T-cell (primary cell): ENCODE measurements at places on chromosomes 11 and 22.

DNA sequence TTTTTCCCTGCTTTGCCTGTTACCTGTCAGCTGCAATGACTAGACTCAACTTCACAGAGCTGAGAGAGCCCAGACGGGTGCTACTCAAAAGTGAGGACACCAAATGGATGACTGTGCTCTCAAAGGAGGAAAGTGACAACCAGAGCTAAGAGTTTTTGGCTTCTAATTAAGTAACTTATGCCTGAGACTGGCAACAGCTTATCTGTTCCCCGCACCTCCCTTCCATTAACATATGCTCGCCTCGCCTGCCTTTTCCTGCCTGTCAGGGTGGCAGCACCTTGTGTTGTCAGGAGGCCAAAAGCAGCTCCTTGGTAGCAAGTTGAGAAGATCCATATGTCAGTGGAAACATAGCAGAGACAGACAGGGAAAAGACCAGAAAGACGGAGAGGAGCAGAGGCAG lies 573.9 kb upstream of the KIRREL3 start:
- DNase-seq: no peak

DNA sequence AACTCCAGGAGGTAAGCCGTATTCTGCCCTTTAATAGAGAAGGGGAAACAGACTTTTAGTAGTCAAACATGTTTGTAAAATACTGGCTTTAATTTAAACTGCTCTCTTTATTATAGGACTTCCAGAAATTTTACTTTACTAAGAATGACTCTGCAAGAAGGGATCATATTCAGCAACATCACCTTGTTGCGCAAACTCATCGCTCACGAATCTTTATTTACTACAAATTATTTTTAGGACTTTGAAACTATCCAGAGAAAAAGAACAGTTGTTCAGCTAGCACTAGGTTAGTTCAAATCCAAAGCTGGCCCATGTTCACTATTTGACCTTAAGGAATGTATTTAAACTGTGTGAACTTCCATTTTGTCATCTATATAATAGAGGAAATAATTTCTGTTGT lies 498.3 kb upstream of the TENM4 start:
- no peak for DNase-seq

- no peak for DNase-seq
These were observed 515.7 kb downstream of the BUD13 start for GRCh38 chr11:116257092-116257491.

GRCh38 chr11:92489826-92490399 lies 265.3 kb downstream of the FAT3 start:
- DNase-seq: no peak

- no peak for DNase-seq
These were observed 5.1 kb upstream of the PPFIA1 start for GRCh38 chr11:70265341-70265740.

DNA sequence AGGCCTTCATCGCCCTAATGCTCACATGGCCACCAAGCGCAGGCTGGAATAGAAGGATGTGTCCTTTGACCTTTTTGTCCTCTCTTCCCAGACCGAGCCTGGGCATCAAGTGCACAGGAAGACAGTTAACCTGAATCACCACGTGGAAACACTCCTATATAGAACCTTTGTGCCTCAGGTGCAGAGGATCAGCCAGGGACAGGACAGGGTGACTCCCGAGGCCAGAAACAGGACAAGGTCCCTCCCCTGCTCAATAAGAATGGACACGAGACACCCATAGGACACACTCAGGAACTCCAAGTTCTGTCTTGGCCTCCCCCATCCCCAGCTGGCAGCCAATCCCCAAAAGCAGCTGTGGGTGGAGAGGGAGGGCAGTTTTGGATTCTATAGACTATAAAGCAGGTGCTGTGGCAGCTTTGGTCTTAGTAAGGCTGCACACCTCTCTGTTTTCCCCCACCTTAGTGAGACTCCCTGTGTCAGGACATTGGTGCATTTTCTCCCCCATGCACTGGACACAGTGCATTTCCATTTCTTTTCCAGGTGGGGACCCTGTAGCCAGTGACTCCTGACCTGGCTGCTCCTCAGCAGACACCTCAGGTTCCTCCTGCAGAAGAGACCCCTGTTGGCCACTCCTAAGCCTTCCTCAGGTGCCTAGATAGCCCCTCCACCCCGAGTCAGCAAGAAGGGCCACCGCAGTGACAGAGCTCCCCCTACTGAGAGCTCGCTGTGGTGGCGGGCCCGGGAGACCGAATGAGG lies 43.6 kb upstream of the POU2AF1 start:
- peak; percentile 24 for DNase-seq

DNA sequence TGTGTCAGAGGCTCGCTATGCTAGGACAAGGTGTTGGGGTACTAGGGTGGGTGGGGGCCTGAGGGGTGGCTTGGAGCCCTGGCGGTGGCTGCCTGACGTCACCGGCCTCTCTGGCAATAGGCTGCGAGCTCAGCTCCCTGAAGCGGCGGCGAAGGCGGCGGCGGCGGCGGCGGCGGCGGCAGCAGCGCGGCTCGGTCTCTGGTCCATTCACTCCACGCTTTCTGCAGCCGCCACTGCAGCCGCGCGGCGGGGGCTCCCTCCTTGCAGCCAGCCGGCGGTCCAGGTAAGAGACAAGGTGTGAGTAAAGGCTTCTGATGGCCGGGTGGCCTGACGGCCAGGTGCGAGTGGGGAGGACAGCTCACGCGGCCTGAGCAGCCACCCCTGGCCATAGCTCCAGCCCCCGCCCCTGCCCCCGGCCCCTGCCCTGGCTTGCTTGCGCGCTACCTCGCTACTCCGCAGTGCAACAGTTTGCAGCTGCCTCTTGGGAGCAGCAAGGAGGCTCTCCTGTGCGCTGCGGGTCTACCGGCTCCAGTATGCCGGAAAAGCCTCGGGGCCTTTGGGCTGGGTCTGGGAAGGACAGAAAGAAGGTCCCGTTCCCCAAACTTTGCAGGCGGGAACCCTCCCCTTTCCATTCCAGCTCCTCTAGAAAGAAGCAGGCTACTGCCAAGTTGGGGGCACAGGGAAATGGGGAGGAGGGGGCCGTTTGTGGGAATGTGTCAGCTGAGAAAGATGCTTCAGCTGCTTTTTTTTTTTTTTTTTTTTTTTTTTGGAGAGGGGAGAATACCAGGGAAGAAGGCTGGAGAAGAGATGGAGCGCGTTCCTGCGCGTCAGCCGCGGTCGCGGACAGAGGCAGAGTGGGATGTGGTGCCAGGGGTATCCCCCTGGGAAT lies at the start of gene C11orf87:
C11orf87 (plus strand) TSS at position 210 of the 889 bp plus-strand sequence. CDS start 1,444 bp downstream, outside the sequence.
- no peak for DNase-seq

- no peak for DNase-seq
These were observed 15.3 kb downstream of the BLID start for GRCh38 chr11:122100756-122101080.

- DNase-seq: no peak
These were observed 815.7 kb downstream of the BRD1 start for GRCh38 chr22:49011769-49012648.

DNA sequence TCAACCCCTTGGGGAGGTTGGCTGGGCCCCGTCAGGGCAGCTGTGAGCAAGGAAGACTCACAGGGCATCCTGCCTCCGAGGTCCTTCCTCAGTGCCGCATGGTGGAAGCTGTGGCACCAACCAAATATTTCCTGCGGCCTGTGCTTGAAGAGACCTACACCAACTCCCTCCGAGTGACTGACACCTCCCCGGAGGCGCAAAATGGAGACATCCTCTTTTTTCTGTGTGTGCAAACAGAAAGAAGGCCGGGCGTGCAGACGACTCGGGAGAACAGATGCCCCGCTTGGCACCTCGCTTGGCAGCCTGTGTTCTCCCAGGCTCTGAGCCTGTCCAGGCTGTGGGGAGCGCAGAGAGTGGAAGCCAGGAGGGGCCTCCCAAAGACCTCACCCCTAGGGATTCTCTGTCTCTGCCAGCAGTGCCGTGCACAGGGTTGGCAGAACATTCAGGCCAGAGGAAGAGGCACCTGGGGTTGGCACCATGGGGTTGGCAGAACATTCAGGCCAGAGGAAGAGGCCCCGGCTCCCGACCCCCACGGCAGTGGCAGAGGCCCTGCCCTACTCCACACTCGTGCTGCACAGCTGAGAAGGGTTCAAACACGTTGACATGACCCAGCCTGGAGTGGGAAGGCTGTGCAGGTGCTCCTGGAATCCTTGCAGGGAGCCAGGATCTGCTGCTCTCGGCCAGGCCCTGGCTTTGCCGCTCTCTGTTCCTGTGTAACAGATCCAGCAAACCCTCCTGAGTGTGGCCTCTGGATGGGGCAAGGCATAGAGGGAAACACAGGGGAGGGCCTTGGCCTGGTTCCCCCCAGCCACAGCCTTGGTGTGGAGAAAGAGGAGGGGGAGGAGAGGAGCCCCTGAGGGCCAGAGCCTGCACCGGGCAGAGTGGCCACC lies 805.5 kb downstream of the BRD1 start:
- DNase-seq: no peak

DNA sequence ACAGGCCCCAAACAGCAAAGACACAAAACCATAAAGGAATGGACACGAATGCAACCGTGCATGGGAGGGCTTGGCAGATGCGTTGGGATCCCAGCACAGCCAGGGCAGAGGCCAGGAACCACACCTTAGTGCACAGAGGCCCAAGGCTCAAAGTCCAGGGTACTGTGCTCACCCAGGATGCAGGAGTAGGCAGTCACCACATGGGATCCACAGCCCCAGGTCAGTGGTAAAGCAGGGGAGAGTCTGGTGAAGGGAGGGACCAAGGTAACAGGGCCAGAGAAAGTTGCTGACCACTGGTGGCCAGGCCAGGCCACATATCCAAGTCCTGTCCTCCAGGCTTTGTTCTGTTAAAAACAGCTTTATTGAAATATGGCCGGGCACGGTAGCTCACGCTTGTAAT lies 6.5 kb upstream of the CERK start:
- no peak for DNase-seq

DNA sequence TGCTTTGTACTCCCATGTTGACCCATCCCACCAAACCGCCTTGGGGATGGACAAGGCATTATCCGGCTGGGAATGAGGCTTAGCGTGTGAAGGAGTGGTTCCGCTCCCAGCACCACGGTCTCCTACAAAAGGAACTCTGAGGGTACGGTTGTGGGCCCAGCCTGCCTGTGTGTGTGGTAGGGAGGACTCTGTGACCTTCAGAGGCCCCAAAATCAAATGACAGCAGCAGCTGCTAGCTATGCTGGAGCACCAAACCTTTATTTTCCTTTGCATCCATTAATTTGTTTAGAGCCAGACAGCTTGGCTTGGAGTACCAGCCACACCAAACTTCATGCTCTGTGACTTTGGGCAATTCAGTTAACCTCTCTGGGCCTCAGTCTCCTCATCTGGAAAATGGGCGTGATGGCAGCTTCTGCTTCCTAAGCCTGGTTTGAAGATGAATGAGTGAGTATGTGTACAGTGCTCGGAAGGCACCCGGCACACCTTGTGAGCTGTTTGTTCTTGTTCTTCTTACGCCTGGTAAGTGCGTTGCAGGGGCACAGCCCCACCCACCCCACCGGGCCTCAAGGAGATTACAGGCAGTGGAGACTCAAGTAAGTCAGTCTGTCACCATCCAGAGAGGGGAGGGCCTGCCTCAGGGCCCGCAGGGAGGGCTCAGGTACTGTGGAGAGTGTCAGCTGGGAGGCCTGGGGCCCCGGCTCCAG lies 25.3 kb downstream of the MB start:
- DNase-seq: no peak

- DNase-seq: no peak
These were observed 181.4 kb downstream of the ETS1 start for GRCh38 chr11:128405714-128406662.

- DNase-seq: no peak
These were observed 9.4 kb upstream of the EI24 start for GRCh38 chr11:125559888-125560287.

GRCh38 chr11:64624883-64625481 lies 34.0 kb downstream of the SLC22A12 start:
- DNase-seq: no peak

GRCh38 chr11:129348813-129349212 lies 26.8 kb upstream of the BARX2 start:
- DNase-seq: no peak

DNA sequence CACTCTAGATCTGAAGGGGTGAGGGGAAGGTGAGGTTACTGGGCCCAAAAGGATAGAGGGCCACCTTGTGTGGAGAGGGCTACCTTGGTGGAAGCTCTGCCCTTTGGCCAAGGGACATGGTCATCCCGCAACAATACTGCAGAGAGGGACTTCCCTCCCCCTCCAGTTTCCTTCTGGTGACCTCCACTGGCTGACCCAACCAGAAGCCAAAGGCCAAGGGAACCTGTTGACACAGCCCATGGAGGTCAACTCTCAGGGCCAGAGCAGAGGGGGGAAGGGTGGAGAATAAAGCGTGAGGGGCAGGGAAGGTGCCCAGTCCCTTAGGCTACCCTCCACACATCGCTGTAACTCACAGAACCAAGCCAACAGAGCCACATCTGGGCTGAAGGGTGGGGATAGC lies 15.0 kb upstream of the RHOD start:
- no peak for DNase-seq

DNA sequence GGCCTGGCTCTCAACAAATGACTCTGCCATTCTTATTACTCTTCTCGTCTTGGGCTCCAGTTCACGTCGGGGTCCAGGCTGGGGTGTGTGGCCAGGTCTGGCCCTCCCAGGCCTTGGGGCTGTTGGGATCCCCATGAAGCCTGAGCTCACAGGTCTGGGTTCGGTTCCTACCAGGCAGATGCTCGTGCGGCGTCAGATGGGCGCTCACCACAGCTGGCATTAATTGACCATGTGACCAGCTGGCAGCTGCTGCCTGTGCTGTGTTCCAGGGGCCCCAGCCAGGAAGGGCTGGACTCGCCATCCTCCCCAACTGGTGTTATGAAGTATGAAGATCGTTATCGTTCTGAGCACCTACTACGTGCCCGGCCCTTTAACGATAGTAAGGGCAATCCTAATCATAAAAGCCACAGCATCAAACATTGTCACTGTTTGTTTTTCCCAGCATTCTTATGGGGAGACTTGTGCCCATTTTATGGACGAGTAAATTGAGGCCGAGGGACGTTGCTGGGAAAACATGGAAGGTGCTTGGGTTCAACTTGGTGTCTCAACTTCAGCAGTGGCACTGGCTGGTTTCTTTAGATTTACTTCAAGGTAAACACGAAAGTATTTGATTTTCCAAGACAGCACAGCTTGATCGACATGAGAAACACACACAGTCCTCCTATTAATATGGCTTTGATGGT lies 26.8 kb upstream of the CACNG2 start:
- no peak for DNase-seq

GRCh38 chr11:35183326-35183925 lies 44.5 kb downstream of the CD44 start:
- no peak for DNase-seq

DNA sequence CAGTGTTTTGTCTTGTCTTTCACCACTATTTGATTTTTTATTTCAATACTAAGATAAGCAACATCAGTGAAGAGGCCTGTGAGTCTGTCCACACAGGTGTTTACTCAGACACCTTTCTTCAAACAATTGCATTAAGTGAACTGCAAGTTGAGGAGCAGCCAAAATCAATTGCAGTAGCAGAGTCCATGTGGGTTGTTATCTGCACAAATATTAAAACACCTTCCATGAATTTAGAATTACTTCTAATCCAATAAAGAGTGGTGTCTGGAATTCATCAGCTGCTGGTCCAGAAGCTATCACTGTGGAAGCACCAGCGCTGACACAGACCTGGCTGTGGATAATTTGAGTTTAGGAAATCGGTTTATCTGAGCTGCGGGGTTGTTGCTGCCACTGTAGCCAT lies 83.5 kb upstream of the FAT3 start:
- no peak for DNase-seq

GRCh38 chr11:122976061-122976733 lies 5.4 kb downstream of the BSX start:
- DNase-seq: no peak
